Right ventricle myocardium superior (tissue), 1 donor: ENCODE measurements at places on chromosomes 2 and 18. TPM values are rescaled to one million over a fixed set of nuclear protein-coding genes. Genes with fewer than 3 reads are reported as not detected.

DNA sequence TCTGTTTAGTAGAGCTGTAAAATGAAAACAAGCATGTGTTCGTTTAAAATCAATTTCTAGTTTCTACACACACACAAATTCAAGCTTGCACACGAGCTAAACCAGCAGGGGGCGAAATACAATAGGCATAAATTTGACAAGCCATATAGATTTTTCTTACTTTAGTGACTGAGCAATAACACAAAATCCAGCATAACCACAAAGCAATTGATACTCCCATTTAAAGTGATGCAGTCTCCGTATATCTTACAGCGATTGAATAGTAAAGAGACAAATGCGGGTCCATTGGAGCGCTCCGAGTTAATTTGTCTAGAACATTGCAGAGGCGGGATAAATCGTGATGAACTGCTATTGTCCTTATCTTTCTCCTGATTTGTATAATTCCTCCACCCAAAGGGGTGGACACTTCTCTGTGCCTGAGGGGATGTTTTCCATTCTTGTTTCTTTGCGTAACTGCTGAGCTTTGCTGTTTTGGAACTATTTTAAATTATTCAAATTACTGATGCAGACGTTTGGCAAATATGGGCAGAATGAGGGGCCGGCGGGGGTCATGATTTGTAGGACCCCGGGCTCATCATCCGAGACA, 1.2 kb upstream of the AFTPH start:
- DNase-seq = peak; percentile 52

CLHC1 gene
- 5.6 TPM for total RNA-seq

- DNase-seq = no peak
Measured at GRCh38 chr2:219628986-219629901, 1.8 kb downstream of the SLC4A3 start.

DNA sequence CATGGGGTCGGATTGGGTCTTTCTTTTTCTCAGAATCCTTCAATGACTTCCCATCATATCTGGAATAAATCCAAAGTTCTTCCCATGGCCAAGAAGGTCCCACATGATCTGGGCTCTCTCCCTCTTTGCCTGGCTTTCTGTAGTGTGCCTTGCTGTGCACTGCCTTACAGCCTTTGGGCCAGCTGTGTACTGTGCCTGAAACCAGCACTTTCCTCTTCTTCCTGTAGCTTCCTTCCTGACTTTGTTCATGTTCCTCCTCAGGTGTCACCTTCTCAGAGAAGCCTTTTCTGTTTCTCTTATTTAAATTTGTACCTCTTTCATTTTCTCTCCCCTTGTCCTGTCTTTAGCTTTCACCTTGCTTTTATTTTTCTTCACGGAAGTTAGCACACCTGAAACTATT, 4.3 kb upstream of the CDCA7 start:
- no peak for DNase-seq

KLHL30 gene
- total RNA-seq = 20.0 TPM

ITPRIPL1 gene
- total RNA-seq = 1.0 TPM

ERFE gene
- not detected for total RNA-seq

DNA sequence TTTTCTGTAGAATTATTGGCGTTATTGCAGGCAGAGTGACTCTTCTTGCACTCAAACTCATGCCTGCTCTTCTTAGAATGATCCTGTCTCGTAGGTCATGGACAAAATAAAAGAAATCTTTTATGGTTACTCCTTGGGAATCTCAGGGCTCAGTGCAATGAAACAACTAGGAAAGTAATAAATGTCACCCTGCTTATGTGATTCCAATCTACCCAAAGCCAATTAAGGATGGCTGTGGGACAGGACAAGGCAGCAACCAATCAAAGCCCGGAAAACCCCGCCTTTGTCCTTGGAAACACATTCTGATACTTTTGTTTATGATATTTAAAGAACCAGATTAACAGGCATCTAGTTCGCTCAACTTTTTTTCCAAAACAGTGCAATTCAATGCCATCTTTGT, 53.0 kb downstream of the GRB14 start:
- DNase-seq = no peak

NR4A2 gene
- total RNA-seq = 1.5 TPM

TDRD15 gene
- total RNA-seq = not detected

GRCh38 chr2:195368249-195369217, 288.5 kb upstream of the SLC39A10 start:
- no peak for DNase-seq

GREB1L gene
- total RNA-seq = 8.0 TPM

UGGT1 gene
- total RNA-seq = 21.8 TPM

USP40 gene
- 18.0 TPM for total RNA-seq
